Endothelial cell of umbilical vein (primary cell): ENCODE measurements at places on chromosomes 4 and X. TPM values are rescaled to one million over a fixed set of nuclear protein-coding genes. Genes with fewer than 3 reads are reported as not detected.

The ENPP6 gene
- total RNA-seq = not detected in 2 replicates

The LAGE3 gene
- total RNA-seq = 14.3 and 17.8 TPM in 2 replicates

The HMX1 gene
- total RNA-seq = not detected in 2 replicates

The ZCCHC18 gene
- 1.6 and 2.3 TPM in 2 replicates for total RNA-seq

The PAGE5 gene
- total RNA-seq = not detected in 2 replicates

The CSAG1 gene
- not detected in 2 replicates for total RNA-seq

The CFP gene
- total RNA-seq = 1.00 and 1.9 TPM in 2 replicates

The PHOX2B gene
- not detected in 2 replicates for total RNA-seq

DNA sequence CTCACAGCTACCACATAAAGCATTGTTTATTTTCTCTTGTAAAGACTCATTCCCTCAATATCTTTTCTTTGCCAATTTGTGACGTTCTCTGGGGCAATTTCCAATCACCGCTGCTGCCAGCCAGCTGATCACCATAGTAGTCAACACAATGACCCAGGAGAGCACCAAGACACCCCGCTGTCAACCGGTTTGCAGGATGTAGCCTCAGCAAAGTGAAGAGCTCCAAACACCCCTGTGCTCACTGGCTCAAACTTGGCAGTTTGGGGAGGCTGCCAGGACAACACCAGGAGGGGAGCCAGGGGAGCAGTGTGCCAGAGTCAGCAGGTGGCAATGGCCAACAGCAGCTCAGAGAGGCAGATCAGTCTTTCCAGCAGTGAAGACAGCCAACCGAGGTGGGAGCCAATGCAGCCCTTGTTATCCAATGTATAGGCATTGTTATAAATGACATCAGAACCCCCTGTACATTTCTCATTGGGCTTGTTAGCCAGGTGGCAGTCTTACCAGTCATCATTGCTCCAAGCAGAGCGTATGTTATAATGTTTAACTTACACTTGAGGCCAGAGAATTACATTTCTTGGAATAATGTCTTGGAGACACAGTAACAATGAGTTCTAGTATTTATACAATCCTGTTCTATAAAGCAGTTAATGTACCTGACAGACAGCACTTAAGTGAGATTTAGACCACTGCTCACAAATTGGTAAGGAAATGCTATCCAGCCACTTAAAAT is 274.9 kb upstream of the GK2 start:
- DNase-seq = no peak

DNA sequence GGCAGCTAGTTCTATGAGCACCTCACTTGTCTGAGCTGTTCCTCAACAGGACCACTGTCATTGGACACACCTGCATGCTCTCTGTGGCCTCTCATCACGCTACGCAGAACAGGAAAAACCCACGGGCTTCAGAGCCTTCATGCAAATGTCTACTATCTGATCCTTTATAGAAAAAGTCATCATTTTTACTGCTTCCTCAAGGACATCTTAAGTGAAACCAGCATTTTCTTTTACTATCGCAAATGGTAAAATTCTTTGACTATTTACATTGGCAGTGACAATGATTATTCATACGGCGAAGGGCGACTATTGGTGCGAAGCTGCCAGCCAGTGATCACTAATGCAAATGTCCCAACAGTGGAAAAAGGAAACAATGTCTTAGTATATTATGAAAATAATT is 147.0 kb downstream of the AFAP1 start:
- DNase-seq = peak; percentile 69

GRCh38 chr4:169807934-169808509 is 50.3 kb upstream of the HPF1 start:
- no peak for DNase-seq

DNA sequence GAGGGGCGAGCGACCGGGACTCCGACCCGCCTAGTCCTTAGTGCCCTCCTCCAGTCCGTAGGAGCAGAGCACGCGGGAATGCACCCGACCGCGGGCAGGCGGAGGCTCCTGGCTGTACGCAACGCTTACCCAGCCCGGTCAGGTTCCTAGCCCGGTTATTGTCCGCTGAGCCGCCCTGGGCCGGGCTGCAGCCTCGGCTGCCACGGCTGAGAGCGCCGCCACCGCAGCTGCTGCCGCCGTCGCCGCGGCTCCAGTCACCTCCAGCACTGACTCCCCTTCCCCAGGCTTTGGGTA is at the start of gene AMER1:
Gene AMER1, minus strand, starts transcription at position 268 of the 294 bp plus-strand sequence. CDS start 12,422 bp downstream, outside the sequence.
- DNase-seq = no peak

DNA sequence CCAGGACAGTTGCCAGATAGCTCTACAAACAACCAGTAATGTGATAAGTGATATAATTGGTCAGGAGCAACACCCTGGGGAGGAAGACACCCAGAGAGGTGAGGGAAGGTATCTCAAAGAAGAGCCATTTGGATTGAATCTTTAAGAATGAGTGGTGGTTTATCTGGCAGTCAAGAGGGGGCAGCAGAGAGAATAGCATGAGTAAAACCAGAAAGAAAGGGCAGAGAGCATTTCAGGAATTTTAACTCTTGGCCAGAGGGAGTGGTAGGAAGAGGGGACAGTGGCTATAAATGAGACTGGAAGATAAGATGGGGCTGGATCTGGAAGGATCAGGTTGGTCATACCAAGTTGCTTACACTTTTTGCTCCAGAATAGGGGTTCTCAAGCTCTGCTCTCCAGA is 5.9 kb upstream of the SEPTIN6 start:
- peak; percentile 47 for DNase-seq

DNA sequence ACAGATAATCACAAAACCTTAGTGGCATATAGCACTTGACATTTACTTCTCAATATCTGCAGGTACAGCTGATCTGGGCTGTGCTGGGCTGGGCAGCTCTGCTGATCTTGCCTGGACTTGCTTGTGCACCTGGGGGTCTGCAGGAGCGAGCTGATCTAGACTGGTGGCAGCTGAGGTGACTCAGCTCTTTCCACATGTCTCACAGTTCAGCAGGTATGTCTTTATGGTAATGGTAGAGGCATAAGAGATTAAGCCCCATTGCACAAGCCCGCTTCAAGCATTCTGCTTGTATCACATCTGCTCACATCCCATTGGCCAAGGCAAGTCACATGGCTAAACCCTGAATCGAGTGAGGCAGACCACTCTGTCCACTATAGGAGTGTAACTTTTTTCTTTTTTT is 506.7 kb downstream of the BCOR start:
- no peak for DNase-seq

DNA sequence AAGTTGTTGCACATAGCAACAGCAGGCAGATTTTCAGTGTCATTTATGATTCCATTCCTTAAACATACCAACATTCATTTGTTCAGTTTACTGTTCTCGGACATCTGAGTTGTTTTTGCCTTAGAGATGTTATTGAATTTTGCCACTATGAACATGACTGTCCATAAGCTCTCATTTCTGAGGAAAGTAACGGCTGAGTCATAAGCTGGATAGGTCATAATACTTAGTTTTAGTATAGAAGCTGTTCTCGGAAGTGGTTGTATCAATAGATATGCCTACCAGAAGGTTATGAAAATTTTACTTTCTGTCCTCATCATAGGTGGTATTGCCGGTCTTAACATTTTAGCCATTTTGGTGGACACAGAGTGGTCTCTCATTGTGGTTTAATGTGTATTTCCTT is 157.1 kb upstream of the CLNK start:
- no peak for DNase-seq

- DNase-seq = no peak
These were observed 13.8 kb upstream of the GPC3 start for GRCh38 chrX:133999031-133999705.

GRCh38 chr4:139223682-139224317 is 46.8 kb upstream of the ELF2 start:
- peak; percentile 33 for DNase-seq

- DNase-seq = no peak
These were observed 1.9 kb downstream of the HUWE1 start for GRCh38 chrX:53684415-53685192.

DNA sequence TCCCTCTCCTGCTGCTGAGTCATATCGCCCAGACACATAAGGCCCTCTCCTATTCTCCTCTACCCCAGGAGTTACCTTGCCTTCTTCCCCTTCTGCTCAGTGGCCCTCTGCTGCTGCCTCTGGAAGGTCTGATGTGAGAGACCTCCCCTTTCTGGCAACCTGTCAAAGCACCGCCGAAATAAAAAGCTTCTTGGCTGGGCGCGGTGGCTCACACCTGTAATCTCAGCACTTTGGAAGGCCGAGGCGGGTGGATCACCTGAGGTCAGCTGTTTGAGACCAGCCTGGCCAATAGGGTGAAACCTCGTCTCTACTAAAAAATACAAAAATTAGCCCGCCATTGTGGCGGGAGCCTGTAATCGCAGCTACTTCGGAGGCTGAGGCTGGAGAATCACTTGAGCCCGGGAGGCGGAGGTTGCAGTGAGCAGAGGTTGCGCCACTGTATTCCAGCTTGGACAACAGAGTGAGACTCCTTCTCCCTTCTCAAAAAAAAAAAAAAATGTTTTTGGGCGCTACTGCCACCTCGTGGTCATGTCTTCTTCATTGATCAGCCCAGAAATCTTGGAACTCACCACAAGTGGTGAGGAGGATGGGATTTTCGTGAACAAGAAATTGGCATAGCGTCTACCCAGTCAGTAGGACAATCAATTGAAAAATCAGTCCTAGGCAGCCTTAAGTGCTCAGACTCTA is 8.6 kb upstream of the ZXDA start:
- peak; percentile 30 for DNase-seq

DNA sequence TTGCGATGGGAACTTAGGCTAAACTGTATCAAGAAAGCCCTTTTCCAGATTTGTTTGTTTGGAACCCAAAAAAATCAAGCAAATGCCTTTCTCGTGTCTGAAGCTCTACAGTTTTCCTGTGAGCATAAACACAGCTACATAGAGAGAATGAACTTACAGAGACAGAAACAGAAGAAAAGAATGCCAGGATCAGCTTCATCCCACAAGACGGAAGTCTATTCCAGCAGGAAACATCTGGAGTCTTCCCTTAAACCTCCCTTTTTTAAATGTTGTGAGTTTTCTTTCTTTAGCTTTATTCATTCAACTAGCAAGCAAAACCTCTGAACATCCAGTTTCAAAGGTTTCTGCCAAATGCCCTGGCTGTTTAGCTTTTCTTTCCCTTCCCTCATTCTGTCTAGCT is 32.6 kb upstream of the ZFP42 start:
- no peak for DNase-seq

- DNase-seq = no peak
These were observed 28.7 kb upstream of the FAT1 start for GRCh38 chr4:186752325-186752724.

- DNase-seq = no peak
These were observed 325.0 kb downstream of the EVC2 start for GRCh38 chr4:5383191-5383980.

DNA sequence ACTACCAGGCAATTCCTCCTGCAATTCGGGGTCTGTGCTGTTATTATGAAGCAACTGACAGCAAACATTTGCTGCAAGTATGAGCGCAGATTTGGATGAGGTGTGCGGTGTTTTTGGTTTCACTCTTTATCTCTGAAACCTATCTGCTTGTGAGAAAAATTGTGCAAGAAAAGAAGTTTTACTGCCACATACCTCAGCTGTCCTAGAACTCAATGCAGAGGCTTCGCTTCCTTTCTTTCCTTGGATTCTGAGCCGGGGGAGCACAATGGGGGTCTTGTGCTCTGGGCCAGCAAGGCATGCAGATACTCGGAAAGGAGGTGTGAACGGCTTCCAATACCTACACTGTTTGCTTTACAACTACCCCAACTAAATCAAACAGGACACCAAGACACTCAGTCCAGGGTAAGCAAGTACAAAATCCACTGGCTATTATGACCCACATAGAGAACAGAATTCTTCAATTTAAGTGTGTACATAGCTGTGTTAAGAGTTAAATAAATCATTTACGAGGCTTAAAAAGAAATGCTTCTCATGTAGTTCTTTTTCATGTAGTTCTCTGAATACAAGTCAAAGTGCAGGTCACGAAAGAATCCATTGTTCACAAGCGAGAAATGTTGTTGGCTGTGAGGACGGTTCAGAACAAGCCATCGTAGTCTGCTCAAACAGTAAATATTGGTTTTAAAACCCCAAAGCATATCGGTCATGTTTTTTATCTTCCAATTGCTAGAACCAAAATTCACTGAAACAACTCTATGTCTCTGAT is 1.1 kb downstream of the SORBS2 start:
- no peak for DNase-seq

DNA sequence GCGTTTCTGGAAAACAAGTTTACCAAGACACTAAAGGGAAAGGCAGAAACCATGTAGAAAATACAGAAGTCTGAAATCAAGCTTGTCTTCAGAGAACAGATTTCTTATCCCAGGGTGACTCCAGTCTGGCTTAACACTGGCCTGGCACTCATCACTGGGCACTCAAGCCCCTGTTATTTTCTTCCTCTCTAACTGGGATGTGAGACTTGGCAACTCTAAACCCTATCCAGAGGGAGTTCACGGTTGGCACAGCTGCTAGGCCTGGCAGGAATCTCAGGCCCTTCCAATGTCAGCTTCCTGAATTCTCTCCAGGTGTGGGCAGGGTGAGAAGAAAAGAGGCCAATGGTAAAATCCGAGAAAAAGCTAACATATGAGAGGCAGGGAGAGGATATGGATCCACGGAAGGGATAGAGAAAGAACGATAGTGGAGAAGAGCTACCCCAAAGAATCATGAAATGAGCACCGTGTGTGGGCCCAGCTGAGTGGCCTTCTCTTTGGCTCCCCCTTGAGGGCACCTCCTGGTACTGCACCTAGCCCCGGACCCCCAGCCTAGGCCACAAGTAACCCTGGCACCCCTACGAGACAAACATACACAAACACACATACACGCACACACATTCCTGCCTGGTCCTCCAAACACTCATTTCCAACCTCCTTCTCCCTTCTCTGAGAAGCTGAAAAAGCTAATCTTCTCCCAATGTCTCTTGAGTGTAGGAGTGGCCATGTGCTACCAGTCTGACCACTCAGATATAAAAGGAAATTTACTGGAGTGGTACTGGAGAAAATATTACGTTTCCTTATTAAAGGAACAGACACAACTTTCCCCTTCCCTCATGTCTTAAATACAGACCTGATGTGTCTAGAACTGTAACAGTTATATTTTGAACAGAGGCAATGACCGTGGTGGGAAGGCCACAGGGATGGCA is 16.6 kb upstream of the PTCHD1 start:
- peak; percentile 19 for DNase-seq

DNA sequence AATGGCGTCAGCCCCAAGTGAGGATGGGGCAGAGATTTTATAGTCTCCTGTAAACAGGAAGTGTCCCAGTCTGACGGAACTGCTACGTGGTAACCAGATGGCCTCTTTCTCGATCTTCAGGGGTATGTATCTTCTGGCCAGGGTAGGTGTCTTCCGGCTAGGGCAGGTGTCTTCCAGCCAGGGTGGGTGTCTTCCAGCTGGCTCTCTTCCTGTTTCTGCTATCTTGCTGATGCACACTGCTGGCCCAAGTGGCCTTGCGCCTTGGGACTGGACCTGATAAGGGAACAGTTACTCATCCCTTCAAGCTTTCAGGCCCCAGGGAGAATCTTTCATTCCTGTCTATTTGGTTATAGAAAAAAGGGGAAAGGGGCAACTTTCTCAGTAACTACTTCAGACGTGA is 178.7 kb upstream of the MAGEE2 start:
- DNase-seq = no peak
